ENCODE measurements at places on chromosomes 6 and 20.

- DNase-seq: no peak
These were observed 9.1 kb upstream of the YTHDF1 start for GRCh38 chr20:63225082-63225454.

GRCh38 chr6:44712353-44713111 lies 325.0 kb downstream of the CDC5L start:
- DNase-seq: no peak

DNA sequence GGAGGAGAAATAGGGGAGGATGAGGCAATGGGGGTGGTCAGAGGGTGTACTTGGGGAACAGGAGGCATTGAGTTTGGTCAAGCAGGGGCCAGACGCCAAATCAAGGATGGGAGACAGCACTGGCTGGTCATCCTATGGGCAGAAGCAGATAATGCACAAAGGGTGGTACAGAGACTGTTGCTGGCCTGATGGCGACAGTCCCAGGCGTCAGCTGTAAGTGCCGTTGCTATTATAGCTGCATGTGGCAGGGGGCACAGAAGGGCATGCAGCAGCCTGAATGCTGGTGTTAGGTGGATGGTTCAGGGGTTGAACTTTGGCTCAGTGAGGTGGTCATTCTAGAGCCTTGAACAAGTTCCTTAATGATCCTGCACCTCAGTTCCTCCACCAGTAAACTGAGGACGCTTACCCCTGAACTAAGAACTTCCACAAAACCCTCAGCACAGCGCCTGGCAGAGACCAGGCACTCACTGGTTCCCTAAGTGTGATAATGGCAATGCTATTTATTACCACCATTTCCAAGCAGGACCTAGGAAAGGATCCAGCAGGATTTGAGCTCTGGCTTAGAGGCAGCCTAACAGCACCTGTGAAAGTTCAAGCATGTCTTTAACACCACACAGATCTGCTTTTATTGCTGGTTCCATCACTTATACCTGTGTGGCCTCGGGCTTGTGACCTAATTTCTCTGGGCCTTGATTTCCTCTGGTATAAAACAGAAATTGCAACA lies 162.7 kb downstream of the INSM1 start:
- DNase-seq: no peak

GRCh38 chr6:88459189-88459588 lies 293.0 kb upstream of the CNR1 start:
- no peak for DNase-seq

DNA sequence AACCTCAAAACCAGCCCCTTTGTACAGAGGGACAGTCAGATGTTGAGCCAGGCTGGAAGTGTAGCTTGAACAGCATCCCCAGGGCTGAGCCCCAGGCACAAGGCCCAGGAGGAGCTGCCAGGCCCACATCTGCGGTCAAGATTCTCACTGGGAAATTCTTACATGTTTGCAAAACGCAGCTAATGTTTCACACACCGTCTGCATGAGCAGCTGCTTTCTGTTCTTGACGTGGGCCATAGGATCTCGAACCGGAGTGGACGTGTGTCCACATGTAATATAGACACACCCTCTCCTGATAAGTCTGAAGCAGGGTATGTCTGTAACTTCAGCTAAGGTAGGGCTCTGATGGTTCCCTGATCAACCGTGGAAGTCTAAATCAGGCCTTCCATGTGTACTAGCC lies 41.3 kb upstream of the TRAF3IP2 start:
- DNase-seq: peak; percentile 70

DNA sequence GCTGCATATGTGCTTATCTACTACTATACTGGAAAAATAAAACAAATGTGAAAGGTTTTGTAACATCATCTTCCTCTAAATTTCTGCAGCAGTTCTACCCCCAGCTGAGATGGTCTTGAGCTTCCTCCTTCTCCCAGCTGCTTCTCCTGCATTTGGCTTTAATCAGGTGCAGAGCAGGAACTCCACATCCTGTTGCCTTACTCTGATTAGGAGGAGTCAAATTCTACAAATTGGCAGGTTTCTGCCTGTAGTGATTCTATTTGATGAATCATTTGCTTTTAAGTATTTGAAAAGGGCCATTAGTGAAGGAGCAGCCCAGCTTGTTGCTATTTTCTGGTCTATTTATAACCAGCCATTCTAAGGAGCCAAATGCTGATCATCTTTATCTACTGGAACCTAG lies 224.5 kb downstream of the GMDS start:
- peak; percentile 3 for DNase-seq

DNA sequence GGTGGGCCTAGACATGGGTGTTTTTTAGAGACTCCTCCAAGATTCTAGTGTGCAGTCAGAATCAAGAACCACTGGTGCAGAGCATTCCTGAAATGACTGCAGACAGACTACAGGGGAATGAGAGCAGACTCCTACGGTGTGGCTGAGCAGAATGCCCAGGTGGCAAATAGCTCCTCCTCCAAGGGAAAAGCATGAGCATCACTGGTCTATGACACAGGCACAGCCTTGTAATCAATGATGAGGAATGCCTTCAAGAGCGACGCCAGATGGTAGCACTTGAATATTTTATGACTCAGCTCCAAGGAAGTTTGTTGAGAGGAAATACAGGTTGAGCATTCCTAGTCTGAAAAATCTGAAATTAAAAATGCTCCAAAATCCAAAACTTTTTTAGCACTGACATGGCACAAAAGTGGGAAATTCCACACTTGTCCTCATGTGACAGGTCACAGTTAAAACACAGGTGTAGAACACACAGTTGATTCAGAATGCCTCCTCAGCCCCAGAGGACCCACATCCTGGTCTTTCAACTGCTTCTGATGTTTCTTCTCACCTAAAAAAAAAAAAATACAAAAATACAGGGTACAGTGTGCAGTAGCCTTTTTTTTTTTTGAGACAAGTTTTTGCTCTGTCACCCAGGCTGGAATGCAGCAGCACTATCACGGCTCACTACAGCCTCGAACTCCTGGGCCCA lies 10.6 kb upstream of the FAM8A1 start:
- peak; percentile 84 for DNase-seq

- peak; percentile 48 for DNase-seq
These were observed 53.0 kb downstream of the MMUT start for GRCh38 chr6:49409951-49410542.

GRCh38 chr6:66278115-66278514 lies 571.1 kb upstream of the EYS start:
- no peak for DNase-seq

DNA sequence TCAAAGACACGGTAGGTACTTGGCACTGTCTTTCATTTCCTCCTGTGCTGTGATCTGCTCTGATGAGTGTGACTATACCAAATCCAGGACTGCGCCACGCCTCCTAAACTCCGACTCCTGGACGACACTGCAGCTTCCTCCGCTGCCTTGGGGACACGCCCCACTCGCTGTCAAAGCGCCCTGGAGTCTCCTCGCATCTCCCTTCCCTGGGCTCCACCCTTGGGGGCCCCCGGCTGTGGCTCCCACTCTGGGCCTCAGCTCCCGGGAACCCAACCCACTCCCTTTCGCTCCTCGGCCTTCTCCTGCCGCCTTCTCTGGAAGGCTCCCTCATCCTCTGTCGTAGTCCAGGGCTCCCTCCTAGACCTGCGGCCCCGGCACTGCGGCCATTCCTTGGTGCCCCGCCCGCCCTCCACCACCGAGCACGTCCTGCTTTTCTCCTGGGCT lies 61.2 kb downstream of the RSPH3 start:
- no peak for DNase-seq

DNA sequence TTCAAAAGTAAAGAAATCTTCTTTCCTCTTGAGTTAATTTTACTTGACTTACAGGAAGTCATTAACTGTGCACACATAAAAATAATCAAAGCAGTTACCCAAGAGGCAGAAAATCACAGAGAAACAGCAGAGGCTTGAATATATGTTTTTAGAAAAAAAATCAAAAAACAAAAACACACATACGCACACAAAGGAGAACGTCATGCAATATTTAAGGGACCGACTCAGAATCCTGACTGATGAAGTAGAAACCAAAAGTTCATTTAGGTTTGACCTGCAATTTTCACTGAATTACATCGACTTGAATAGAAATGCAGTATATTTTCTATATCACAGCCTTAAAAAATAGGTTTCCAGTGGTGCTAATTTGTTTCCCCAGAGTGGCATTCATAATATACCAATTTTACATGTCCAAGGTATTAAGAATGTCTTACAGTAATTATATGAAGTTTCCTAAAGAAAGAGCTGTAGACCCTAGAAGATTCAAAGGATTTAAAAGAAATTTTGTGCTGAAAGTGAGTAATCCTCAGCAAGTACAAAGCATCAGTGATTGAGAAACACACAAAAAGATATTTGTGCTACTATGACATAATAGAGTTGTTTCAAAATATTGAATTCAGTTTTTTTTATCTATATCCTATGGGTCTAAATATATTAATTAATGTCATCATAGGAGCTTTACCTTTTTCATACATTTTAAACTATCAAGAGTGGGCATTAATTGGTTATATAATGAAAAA lies 358.5 kb upstream of the RUNX2 start:
- DNase-seq: no peak

- DNase-seq: no peak
These were observed 24.0 kb upstream of the ZMYND8 start for GRCh38 chr20:47380481-47380880.

DNA sequence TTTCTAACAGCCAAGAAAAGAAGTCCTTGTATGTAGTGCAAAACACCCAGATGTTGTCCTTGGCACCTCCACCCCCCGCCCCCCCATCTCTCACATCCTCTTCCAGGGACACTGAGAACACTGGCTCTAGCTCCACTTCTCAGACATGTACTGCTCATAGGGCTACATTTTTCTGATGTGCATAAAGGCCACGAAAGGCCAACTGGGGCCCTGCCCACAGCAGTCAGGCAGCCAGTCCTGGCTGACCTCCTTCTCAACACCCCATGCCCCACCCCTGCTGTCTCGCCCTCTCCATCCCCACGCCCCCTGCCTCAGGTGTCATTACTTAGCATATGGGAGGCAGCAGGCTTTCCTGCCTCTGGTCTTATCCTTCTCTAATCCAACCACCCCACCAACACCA lies 11.3 kb downstream of the GABRR1 start:
- DNase-seq: no peak

GRCh38 chr6:2063547-2063946 lies 181.9 kb downstream of the GMDS start:
- DNase-seq: no peak

DNA sequence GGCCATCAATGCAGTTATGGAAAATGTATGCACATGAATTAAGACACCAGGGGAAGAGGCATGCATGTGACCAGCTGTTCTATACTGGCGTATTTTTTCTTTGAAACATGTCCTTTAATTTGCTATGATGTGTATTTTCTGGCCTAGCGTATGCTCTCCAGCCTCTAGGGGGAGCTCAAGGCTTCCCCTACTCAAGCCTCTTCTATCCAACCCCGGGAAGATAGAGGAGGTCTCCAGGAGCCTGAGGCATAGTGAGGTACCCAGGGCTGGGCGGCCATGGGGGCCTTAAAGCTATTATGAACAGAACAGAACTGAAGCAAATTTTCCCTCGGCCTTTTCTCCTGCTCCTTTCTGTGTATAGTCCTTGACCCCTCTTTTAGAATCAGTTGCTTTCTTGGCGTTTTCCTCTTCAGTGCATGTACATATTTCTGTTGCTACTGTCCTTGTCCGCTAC lies 528.9 kb downstream of the MAFB start:
- peak; percentile 23 for DNase-seq

GRCh38 chr20:63896264-63897105 lies 1.6 kb downstream of the DNAJC5 start:
- DNase-seq: peak; percentile 58

GRCh38 chr6:13319891-13320564 lies 8.3 kb downstream of the TBC1D7 start:
- DNase-seq: no peak

- DNase-seq: no peak
These were observed 51.2 kb downstream of the C6orf52 start for GRCh38 chr6:10643201-10643651.

DNA sequence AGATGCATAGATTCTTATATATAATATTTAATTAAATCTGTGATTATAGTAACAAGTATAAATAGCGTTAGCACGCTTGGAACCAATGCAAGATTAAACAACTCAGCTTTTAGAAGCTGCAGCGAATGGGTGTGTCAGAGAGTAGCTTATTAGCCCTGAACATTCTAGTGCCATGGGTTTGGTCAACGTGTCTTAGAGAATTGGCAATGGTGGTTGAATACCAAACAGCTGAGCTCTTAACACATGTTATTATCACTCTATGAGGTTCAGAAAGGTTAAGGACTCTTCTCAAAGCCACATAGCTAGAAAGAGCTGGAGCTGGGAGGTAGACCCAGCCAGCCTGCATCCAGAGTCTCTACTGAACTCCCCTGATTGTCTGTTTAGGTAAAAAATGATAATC lies 284.2 kb upstream of the CHD6 start:
- no peak for DNase-seq
